ENCODE measurements at places on chromosomes 12 and 14.

DNA sequence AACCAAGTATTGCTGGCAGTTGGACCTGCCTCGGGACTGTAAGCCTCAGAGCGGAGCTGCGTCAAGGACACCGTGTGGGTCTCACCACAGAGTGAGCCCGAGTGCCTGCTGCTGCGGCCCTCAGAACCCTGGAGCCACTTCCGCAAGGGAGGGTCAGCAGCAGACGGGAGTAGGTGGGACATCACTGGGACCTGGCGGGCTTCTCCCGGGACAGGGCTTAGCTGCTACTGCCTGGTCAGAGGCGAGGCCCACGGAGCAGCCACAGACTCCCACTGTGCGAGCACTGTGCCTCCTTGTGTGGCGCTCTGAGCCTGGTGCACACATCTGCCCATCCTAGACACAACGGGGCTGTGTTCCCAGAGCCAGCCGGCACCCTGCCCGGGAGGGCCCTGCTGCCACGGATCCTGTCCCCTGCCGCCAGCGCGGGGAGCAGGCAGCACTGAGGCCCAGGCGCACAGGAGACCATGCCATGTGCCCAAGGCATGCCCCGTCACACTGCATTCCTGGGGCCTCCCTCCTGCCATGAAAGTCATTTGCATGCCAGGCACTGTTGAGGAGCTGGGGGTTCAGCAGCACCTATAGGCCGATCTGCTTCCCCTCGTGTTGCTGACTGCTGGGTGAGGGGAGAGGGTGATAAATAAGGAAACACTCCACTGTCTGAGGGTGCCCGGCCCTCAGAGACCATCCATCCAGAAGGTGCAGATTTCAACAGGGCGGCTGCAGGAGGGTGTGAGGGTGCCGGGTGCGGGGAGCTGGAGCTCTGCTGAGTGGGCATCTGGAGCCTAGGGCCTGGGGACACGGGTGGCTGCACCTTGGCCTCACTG is 10.0 kb downstream of the HIP1R start:
- no peak for DNase-seq

GRCh38 chr12:48053122-48053521 is 48.8 kb upstream of the COL2A1 start:
- DNase-seq, result no peak

GRCh38 chr14:65433646-65434045 is 21.1 kb downstream of the FUT8 start:
- DNase-seq, result no peak

DNA sequence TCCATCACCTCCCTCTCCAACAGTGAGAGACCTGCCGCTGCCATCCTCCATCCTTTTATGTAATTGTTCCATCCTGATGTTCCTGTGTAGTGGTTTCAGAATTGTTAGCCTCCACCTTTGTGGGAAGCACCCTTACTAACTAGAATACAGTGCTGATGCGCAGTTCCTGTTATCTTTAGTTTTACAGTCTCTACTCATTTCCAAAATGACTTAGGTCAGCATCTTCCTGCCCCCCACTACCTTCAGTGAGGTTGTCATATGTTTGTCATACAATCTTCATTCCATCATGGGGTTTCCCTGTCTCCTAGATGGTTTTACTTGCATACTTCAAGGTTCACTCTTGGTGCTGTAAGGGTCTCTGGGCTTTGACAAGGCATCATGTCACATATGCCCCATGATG is 69.8 kb downstream of the EML1 start:
- DNase-seq, result no peak

- DNase-seq, result no peak
Measured at GRCh38 chr14:86083616-86084015, 553.7 kb downstream of the FLRT2 start.

GRCh38 chr14:61219673-61220072 is 61.5 kb downstream of the TMEM30B start:
- DNase-seq, result no peak

GRCh38 chr12:24845615-24846014 is 103.3 kb downstream of the BCAT1 start:
- no peak for DNase-seq

- DNase-seq, result no peak
Measured at GRCh38 chr12:6373022-6373787, 2.2 kb downstream of the SCNN1A start.

- DNase-seq, result no peak
Measured at GRCh38 chr12:91920276-91920675, 225.4 kb downstream of the BTG1 start.

All from stimulated activated CD8-positive, alpha-beta memory T cell treated with anti-CD3 and anti-CD28 coated beads, Interleukin-7, amount 100 ng/mL, for 1 hour (primary cell).